ENCODE measurements at places on chromosomes 7 and 10. TPM values are rescaled to one million over a fixed set of nuclear protein-coding genes. Genes with fewer than 3 reads are reported as not detected.

SPDYE16 gene
- not detected for total RNA-seq

GFRA1 gene
- not detected for total RNA-seq

AMZ1 gene
- 0.34 TPM for total RNA-seq

DENND2A gene
- not detected for total RNA-seq

MSMB gene
- total RNA-seq: not detected

FEZF1 gene
- not detected for total RNA-seq

- H3K4me3 ChIP-seq: no peak overlapping the region
- no peaks in the 10 kb centered on the region for H3K27me3 ChIP-seq
- H3K36me3 ChIP-seq: no peaks in the 10 kb centered on the region
- H3K4me1 ChIP-seq: no peaks in the 10 kb centered on the region
Measured at GRCh38 chr7:117755136-117755535, 118.1 kb downstream of the CTTNBP2 start.

DNA sequence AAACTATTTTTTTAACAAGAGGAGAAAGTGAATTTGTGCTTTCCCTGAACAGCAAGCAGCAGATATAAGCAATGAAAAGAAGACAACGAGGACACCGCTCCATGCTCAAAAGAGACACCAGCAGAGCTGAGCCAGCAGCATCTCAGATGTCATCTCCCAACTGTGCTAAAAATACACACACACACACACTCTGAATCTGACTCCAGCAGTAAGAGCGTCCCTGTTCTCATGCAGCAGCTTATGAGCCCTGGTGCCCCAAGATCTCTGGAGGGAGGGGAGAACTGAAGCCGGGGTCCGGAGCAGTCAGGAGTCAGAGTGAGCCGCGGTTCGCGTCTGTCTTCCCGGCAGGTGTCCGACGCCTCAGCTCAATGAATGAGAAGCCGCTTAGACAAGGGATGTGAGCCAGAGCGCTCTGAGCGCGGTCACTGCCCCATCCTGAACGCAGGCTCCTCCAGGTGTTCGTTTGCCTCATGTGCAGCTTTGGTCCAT is 49.2 kb downstream of the SVIL start:
- no peaks in the 10 kb centered on the region for H3K36me3 ChIP-seq
- H3K4me1 ChIP-seq: peaks cover 31% of the 10 kb centered on the region
- no peaks in the 10 kb centered on the region for H3K27me3 ChIP-seq

- H3K36me3 ChIP-seq: no peaks in the 10 kb centered on the region
- no peaks in the 10 kb centered on the region for H3K27me3 ChIP-seq
- no peaks in the 10 kb centered on the region for H3K4me1 ChIP-seq
- no peak for DNase-seq
- H3K27ac ChIP-seq: no peak overlapping the region
Measured at GRCh38 chr7:119684763-119685162, 588.2 kb upstream of the KCND2 start.

DNA sequence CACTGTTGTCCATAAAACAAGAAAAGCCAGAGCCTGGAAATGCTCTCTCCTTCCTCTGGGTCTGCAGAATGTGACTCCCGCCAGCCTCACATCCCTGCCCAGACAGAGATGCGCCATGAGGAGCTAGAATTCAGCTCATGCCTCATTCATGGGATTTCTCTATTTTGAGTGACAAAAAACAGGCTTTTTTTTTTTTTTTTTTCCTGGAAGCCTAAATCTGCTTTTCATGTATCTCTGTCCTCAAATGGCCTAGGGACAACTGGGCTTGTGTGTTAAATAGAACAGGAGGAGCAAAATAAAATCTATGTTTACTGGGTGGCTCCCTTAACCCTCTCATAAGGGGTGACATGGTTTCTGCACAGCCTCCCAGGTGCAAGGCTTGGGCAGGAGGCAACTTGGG is 679.7 kb upstream of the AUTS2 start:
- DNase-seq: no peak
- no peaks in the 10 kb centered on the region for H3K4me1 ChIP-seq
- H3K27ac ChIP-seq: no peak overlapping the region
- peaks cover 5% of the 10 kb centered on the region for H3K36me3 ChIP-seq
- no peak overlapping the region for H3K4me3 ChIP-seq

GRCh38 chr7:45156516-45157272 is 897 bp upstream of the RAMP3 start:
- H3K4me3 ChIP-seq: no peak overlapping the region
- peaks cover 5% of the 10 kb centered on the region for H3K4me1 ChIP-seq
- no peak for DNase-seq
- peaks cover 27% of the 10 kb centered on the region for H3K27me3 ChIP-seq
- no peaks in the 10 kb centered on the region for H3K36me3 ChIP-seq

DNA sequence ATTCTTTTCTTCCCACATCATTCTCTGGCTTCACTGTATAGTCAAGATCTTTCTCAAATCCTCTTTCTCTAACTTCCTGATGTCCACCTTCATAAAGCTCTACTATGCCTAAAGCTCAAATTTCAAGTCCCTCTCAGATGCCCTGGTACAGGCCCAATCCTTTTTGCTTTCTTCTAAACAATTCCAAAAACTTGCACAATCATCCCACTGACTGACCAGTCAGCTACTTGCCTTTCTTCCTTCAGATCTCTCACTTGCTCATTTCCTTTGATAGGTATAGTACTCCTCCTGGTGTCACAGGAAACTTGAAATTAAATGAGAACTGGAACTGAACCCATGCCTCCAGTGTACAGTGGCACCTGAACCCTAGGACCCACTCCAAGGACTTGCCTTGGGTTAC is 18.2 kb downstream of the SEC31B start:
- DNase-seq: no peak
- H3K27ac ChIP-seq: peak overlapping the region; percentile 1
- H3K36me3 ChIP-seq: peaks cover 27% of the 10 kb centered on the region
- H3K27me3 ChIP-seq: no peaks in the 10 kb centered on the region
- H3K4me1 ChIP-seq: peaks cover 38% of the 10 kb centered on the region

DNA sequence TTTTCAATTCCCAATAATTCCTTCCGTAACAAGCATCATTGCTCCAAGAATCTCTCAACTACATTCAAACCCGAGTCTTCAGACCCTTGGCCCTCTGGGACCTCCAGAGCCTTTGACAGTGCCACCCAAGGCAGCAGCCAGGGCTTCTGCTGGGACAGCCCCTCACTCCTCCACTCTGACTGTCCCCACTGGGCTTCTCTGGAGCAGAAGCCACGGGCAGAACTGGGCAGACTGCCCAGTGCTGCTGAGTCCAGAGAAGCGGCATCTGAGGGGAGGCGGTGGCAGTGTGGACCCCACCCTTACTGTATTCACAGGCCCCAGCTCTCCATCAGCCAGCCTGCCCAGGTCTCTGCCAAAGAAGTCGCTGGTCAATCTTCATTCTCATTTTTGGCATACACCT is 8.8 kb downstream of the CYREN start:
- H3K27ac ChIP-seq: peak overlapping the region; percentile 96
- H3K27me3 ChIP-seq: no peaks in the 10 kb centered on the region
- H3K36me3 ChIP-seq: peaks cover 49% of the 10 kb centered on the region

DNA sequence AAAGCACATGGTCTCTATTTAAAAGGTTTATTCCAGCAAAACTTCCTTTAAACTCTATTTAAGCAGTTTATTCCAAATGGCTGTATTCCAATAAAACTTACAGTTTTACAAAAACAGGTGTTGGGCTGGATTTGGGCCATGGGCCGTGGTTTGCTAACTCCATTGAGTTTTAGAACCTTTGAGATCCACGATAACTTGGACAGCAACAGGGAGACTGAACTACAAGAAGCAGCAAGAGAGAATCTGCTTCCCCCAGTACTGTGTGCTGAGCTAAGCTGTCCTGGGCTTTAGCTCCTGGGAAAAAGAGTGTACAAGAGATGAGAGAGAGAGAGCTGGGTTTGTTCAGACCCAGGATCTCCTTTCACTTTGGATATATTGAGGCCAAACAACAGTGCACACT is 204.0 kb upstream of the CELF2 start:
- H3K4me1 ChIP-seq: no peaks in the 10 kb centered on the region
- no peak overlapping the region for H3K4me3 ChIP-seq
- no peak for DNase-seq

DNA sequence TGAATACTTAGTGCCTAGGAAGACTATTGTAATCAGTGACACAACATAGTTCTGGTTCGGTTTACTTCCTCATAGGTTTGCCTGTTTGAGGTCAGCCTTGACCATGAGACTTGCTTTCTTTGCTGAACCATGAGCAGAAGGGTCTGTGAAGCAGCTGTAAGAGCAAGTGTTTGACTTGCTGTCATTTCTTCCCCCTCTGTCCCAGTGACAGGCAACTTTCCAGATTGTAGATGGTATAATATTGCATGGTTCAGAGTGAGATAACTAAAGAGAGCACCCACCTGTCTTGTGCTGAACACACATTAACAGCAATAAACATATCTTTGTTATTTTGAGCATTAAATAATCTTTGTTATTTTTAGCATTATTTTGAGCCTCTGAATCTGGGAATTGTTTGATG is 9.3 kb upstream of the RTKN2 start:
- H3K4me1 ChIP-seq: no peaks in the 10 kb centered on the region
- H3K27ac ChIP-seq: no peak overlapping the region
- no peaks in the 10 kb centered on the region for H3K27me3 ChIP-seq
- H3K4me3 ChIP-seq: no peak overlapping the region

- peak; percentile 67 for DNase-seq
- H3K4me1 ChIP-seq: peaks cover 12% of the 10 kb centered on the region
- H3K27ac ChIP-seq: no peak overlapping the region
- no peaks in the 10 kb centered on the region for H3K36me3 ChIP-seq
- peak overlapping the region; percentile 75 for H3K4me3 ChIP-seq
- peaks cover 73% of the 10 kb centered on the region for H3K27me3 ChIP-seq
Measured at GRCh38 chr7:64887756-64888508, 15.1 kb upstream of the ZNF273 start.

- H3K27ac ChIP-seq: no peak overlapping the region
- DNase-seq: no peak
- H3K4me1 ChIP-seq: peaks cover 20% of the 10 kb centered on the region
- peaks cover 9% of the 10 kb centered on the region for H3K36me3 ChIP-seq
- no peaks in the 10 kb centered on the region for H3K27me3 ChIP-seq
- H3K4me3 ChIP-seq: no peak overlapping the region
Measured at GRCh38 chr7:39664057-39664456, 40.7 kb downstream of the RALA start.

- no peak overlapping the region for H3K27ac ChIP-seq
- no peak overlapping the region for H3K4me3 ChIP-seq
- no peaks in the 10 kb centered on the region for H3K4me1 ChIP-seq
- peaks cover 9% of the 10 kb centered on the region for H3K27me3 ChIP-seq
- DNase-seq: no peak
Measured at GRCh38 chr10:86979296-86979818, 11.1 kb downstream of the ADIRF start.

DNA sequence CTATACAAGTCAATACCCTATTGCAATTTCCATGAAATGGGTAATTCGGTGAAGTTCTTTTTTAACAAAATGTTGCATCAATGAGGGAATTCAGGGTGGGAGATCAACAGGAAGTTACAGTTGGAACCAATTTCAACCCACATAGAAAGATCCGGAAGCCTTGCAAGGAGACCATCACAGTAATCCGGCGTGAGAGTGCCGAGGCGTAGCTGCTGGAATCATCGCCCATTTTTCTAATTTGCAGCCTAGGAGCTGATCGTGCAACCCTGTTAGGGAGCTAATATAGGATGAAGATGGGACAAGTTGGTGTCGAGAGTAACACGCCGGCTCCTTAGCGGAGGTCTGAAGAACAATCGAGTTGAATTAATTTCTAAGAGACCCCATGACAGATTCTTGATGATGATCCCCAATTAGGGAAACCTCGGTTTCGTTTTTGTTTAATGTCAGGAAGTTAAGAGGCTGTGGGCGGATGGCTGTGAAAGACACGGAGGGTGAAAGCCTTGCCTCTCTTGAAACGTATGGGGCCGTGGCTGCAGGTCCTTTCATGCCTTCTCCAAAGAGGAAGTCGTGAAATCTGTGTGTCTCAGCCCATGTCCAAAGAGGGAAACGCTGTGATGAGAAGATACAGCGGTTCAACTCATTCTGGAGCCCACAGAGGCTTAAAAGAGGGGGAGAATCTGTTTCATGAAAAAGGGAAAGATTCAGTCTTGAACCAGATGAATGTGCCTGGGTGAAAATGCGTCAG is 51.2 kb upstream of the CARD11 start:
- H3K27me3 ChIP-seq: no peaks in the 10 kb centered on the region
- H3K27ac ChIP-seq: peak overlapping the region; percentile 92
- H3K4me1 ChIP-seq: peaks cover 64% of the 10 kb centered on the region
- DNase-seq: peak; percentile 38

DNA sequence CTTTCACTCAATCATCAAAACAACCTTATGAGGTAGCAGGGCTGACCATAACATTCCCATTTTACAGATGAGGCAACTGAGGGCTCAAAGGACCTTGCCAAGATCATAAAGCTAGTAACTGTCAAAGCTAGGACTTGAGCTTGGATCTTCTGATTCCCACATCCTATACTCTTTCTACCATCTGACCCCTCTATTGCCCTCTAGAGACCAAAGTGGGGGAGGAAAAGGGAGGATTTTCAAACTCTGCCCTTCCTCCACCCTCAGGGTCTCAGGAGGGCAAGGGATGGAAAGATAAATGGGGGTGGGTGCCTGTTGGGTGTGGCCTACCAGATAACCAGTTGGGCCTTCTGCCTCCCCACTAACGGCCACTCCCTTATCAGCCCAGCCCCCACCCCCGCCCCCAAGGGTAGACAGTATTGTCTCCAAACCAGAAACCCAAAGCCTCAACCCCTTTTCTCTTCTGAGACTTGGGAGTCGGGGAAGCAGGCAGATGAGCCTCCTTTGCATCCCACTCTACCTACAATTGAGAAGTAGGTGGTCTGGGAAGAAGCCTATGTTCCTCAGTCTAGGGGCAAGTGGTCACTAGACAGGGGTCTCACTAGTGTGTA is 7.9 kb downstream of the LDB1 start:
- DNase-seq: no peak
- H3K4me3 ChIP-seq: peak overlapping the region; percentile 74
- H3K4me1 ChIP-seq: peaks cover 46% of the 10 kb centered on the region
- H3K27me3 ChIP-seq: no peaks in the 10 kb centered on the region

DNA sequence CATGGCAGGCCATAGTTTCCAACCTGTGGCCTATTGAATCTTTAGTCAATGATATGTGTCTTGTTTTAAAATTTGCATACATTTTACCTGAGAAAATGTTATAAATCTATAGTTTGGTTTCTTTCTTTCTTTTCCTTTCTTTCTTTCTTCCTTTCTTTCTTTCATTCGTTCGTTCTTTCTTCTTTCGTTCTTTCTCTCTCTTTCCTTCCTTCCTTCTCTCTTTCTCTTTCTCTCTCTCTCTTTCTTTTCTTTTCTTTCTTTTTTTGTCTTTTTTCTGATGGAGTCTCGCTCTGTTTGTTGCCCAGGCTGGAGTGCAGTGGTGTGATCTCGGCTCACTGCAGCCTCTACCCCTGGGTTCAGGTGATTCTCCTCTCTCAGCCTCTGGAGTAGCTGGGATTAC is 133.3 kb downstream of the IDE start:
- no peaks in the 10 kb centered on the region for H3K36me3 ChIP-seq
- no peaks in the 10 kb centered on the region for H3K27me3 ChIP-seq
- no peak for DNase-seq
- H3K27ac ChIP-seq: no peak overlapping the region

DNA sequence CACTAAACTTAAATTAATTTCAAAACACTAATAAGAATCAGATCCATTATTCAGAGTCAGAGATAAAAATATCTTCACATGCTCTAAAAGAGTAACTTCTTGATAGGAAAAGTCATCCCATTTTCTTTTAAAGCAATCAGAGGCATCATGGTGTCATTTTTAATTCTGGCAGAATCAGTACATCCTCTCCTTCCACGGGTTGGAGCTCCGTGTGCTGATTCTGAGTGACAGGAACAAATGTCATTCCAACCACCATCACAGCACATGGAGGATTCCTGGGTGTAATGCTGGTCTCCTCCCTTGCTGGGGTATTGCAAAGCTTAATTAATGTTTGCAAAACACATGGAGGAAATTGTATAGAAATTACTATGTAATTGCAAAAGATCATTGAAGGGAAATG is 114.5 kb upstream of the IMMP2L start:
- H3K36me3 ChIP-seq: no peaks in the 10 kb centered on the region
- no peaks in the 10 kb centered on the region for H3K4me1 ChIP-seq
- H3K4me3 ChIP-seq: no peak overlapping the region

Measured in activated T-cell treated with anti-CD3 and anti-CD28 coated beads, Interleukin-2, amount 50 U/mL, for 72 hours (primary cell).